Stomach (tissue), 19 donors: ENCODE measurements at places on chromosomes 12 and 14. TPM values are rescaled to one million over a fixed set of nuclear protein-coding genes. Genes with fewer than 3 reads are reported as not detected.
A peak's percentile ranks its signal among the peaks of the same experiment; 100 is the strongest.

GRCh38 chr12:10365696-10366405, 24.0 kb downstream of the KLRK1 start:
- DNase-seq = no peak
- no peaks in the 10 kb centered on the region for H3K36me3 ChIP-seq
- H3K27ac ChIP-seq = peak overlapping the region; percentile 93
- H3K4me1 ChIP-seq = peaks cover 60% of the 10 kb centered on the region

DNA sequence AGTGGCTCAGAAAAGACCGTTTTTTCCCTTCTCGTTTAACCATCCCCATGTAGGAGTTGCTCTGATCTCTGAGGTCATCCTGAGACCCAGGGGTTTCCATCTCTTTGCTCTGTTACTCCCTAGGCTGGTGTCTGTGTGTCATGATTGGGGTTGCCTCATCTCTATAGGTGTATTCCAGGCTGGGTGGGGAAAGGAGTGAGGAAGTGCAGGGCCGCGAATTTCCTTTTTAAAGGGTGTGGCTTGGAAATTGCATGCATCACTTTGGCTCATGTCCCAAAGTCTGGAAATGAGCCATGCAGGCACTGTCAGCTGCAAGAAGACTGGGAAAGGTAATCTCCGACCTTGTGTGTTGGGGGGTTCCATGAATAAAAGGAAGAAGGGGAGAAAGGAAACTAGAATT, 201.9 kb downstream of the AACS start:
- H3K36me3 ChIP-seq = no peaks in the 10 kb centered on the region
- H3K4me3 ChIP-seq = no peak overlapping the region
- no peaks in the 10 kb centered on the region for H3K27me3 ChIP-seq
- H3K4me1 ChIP-seq = no peaks in the 10 kb centered on the region
- no peak for DNase-seq
- no peak overlapping the region for H3K27ac ChIP-seq

DNA sequence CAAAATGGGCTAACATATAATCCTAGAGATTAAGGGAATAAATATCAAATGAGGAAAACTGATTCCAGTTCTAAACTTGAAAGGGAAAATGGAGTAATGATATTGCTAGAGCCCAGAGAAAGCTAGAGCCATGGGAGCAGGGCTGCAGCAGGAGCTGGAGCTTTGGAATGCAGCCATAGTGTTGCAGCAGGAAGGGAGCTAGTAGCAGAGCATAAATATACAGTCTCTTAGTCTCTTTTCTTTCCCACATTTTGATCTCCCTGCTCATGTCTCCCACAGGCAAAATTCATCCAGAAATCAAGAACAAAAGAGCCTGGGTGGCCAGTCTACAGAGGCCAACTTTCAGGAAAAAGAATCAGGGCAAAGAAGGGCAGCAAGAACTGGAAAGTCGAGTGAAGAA, 253.7 kb downstream of the ATXN7L3B start:
- H3K4me1 ChIP-seq = no peaks in the 10 kb centered on the region
- H3K27ac ChIP-seq = no peak overlapping the region
- no peaks in the 10 kb centered on the region for H3K36me3 ChIP-seq
- H3K4me3 ChIP-seq = no peak overlapping the region

GRCh38 chr14:78614593-78614992, 444.4 kb downstream of the NRXN3 start:
- no peak overlapping the region for H3K4me3 ChIP-seq
- H3K27me3 ChIP-seq = no peaks in the 10 kb centered on the region
- DNase-seq = no peak
- H3K4me1 ChIP-seq = no peaks in the 10 kb centered on the region
- H3K27ac ChIP-seq = no peak overlapping the region

GRCh38 chr12:5985471-5985870, 40.4 kb upstream of the ANO2 start:
- no peak overlapping the region for H3K4me3 ChIP-seq
- H3K27me3 ChIP-seq = peaks cover 5% of the 10 kb centered on the region
- no peaks in the 10 kb centered on the region for H3K36me3 ChIP-seq

DNA sequence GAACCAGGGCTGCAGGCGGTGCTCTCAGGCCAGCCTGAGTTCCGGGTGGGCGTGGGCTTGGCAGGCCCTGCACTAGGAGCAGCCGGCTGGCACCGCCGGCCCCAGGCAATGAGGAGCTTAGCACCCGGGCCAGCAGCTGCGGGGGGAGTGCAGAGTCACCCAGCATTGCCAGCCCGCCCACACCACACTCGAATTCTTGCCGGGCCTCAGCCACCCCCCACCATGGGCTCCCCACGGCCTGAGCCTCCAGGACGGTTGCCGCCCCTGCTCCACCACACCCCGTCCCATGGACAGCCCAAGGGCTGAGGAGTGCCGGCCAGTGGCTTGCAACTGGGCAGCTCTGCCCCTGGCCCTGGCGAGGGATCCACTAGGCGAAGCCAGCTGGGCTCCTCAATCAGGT, 453.4 kb downstream of the TMTC2 start:
- no peak for DNase-seq
- no peaks in the 10 kb centered on the region for H3K36me3 ChIP-seq
- H3K4me1 ChIP-seq = no peaks in the 10 kb centered on the region
- no peak overlapping the region for H3K4me3 ChIP-seq
- no peak overlapping the region for H3K27ac ChIP-seq

DNA sequence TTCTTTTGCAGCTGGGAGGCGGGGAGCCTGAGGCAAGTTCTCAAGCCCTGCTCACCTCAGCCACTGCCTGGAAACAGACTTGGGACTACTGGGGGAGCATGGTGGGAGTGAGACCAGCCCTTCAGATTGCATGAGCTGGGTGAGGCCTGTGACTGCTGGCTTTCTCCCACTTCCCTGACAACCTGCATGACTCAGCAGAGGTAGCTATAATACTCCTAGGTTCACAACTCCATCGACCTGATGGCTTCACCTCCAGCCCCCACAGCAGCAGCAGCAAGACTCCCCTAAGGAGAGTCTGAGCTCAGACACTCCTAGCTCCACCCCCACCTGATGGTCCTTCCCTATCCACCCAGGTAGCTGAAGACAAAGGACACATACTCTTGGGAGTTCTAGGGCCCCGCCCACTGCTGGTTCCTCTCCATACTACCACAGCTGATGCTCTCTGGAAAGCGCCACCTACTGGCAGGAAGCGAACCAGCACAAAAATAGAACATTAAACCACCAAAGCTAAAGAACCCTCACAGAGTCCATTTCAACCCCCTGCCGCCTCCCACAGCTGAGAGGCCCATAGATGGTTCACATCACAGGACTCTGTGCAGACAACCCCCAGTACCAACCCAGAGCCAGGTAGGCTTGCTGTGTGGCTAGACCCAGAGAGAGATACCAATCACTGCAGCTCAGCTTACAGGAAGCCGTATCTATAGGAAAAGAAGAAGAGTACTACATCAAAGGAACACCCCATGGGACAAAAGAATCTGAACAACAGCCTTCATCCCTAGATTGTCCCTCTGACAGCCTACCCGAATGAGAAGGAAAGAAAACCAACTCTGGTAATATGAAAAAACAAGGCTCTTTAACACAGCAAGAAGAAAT, 68.7 kb downstream of the RPAP3 start:
- no peak overlapping the region for H3K4me3 ChIP-seq
- no peak overlapping the region for H3K27ac ChIP-seq
- H3K36me3 ChIP-seq = peaks cover 5% of the 10 kb centered on the region
- DNase-seq = no peak
- H3K27me3 ChIP-seq = no peaks in the 10 kb centered on the region
- H3K4me1 ChIP-seq = no peaks in the 10 kb centered on the region

Gene CCDC63
- polyA plus RNA-seq = not detected

Gene R3HDM2
- 12.4 TPM for polyA plus RNA-seq

Gene KERA
- not detected for polyA plus RNA-seq
